ENCODE measurements at places on chromosomes 6 and 20.

DNA sequence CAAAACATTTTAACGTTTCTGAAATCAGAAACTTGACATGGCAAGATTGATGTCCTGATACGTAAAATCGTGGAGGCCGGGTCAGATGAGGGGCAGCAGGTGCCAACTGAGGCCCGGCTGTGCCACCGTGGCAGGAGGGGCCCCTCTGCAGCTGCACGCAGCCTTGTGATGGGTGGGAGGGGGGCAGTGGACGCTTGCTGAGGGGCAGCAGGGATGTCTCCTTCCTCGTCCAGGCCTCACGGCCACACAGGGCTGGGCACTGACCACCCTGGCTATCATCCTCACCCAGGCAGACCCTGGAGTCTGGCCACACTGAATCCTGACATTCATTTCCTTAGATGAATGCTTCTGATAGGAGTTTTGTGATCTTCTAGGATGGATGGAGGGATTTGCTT is 114.7 kb downstream of the ERMARD start:
- DNase-seq = no peak

DNA sequence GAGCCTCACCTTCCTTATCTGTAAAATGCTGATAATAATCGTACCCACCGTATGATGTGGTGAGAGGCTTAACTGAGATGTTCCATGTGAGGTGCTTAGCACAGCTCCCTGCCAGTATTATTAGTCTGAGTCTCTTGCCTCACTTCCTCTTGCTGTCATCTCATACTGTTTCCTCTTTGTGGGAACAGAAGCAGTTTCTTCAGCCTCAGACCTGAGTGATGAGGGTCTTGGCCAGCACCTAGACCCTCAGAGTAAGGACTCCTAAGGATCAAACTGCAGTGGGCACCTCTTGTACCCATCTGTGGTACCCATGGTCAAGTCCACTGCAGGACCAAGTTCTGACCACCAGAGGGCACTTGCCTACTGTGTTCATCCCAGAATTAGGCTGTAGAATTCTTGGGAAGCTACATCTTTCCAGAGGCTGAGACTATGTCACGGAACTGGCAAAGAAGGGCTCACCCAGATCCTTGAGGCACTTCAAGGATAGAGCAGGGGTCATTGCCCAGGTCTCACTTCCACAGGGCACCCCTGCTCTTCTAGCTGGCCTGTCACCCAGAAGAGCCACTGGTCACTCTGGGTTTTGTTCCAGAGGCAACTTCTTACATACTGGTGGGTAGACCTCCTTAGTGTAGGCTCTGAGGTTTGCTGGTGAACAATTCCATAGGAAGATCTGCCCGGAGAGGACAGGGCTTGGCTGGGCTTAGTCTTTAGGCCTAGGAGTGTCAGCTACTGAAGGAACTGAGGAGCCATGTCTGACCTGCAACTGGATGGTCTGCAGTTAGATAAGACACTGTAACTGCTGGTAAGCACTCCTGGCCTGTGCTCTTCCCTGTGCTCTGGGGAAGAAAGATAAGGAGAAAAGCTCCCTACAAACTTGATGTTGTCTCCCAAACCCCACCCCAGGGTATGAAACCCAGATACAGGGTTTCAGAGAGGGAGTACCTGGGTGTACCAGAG is 20.6 kb upstream of the SGK2 start:
- DNase-seq = peak; percentile 68

- DNase-seq = peak; percentile 53
Measured at GRCh38 chr6:109979033-109979921, 1.2 kb downstream of the GPR6 start.

- no peak for DNase-seq
Measured at GRCh38 chr6:105545228-105545920, 142.5 kb upstream of the PREP start.

- no peak for DNase-seq
Measured at GRCh38 chr6:152268846-152269442, 368.2 kb downstream of the SYNE1 start.

DNA sequence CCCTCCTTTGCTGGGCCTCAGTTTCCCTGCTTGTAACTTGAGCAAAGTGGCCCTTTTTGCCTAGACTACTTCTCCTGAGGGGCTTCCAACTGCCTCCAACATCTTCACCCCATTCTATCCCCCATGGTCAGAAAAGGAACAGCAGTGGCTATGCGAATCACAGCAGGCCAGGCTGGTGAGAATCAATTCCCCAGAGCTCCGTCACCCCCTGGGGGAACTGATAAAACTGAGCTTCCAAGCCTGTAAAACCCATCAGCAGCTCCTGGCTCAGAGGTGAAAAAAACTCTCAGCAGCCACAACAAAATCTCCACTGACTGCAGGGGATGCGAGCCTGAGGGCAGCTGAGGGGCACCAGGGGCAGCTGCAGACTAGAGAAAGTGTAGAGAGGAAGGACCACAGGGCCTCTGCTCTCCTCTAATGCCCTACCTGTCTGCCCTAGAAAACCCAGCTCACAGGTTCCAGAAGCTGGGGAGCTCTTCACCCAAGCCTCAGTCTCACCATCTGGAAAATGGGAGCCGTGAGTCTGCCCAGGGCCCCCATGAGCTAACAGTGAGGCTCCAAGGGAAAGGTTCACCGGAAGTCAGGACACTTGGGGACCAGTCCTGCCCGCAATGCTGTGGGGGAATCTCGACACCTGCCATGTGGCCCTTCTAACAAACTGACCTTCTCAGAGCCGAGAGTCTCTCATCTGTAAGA is 120.6 kb downstream of the GRM4 start:
- no peak for DNase-seq

DNA sequence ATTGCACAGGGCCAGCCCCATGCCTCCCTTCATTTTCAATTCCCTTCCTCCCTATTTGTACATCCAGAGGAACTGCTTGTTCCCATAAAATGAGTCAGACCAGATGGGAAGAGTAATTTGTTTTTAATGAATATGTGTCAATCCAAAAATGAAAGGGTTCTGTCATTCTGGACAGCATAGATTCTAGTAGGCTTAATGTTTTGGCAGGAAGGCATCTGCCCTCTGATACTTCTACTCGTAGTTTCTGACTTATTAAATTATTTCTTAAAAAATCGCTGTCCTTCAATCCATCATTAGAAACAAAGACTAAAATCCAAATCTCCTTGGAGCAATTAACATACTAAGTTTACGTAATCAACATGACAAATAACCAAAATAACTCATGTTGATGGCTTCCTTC is 665.5 kb downstream of the TENT5A start:
- no peak for DNase-seq

- DNase-seq = no peak
Measured at GRCh38 chr6:30002871-30003270, 58.2 kb upstream of the POLR1H start.

DNA sequence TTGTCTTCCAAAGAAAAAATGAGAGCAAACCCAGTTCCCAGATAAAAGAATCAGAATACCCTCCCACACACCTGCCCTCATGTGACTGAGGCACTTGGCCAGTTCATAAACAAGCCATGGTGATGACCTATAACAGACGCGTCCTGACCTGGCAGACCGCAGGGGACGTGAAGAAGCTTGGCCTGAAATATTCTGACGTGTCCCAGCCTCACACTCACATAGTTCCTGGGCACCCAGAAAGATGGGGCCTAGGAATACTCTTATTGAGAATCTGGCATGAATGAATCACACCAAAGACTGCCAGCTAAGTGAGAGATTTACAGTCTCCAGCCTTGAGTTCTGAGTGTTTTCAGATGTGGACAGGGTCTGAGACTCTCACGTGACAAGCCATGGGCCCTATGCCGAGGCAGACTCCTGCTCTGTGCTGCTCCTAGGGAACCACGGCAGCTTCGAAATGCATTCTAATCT is 17.2 kb upstream of the MAP3K4 start:
- no peak for DNase-seq

DNA sequence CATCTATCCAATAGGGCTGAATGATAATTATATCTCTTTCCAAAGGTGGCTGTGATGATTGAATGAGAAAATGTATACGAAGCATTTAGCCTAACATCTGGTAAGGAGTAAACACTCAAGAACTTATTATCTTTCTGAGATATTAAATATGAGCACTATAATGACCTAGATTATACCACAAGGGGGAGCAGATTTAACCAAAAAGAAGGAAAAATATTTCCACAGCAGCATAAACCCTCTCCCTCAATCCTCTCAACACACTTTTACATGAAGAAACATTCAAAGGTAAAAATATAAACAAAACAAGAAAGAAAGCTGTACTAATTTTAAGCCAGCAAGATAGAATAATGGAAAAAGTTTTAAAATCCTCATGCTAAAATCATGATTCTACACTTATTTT is 68.4 kb downstream of the SHPRH start:
- DNase-seq = no peak

- no peak for DNase-seq
Measured at GRCh38 chr6:84461461-84461860, 234.0 kb upstream of the CEP162 start.

DNA sequence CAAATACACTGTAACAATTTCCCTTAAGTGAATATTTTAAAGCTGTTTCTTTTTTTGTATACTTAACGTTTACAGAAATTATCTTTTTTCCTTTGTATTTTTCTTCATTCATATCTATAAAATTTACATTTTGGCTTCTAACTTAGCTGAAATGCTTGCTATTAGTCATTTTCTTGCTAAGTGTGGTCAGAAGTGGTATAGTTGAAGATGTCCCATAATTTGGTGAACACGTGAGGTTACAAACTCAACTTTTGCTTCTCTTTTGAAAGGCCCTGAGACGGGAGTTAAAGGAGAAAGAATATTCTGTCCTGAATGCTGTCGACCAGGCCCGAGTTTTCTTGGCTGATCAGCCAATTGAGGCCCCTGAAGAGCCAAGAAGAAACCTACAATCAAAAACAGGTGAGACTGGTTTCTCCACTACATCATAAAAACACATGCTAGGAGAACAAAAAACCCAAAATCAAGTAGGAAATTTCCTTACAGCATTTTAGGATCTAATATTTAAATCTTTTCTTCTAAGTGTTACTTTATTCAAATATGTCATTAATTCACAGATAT is 445.0 kb downstream of the UTRN start:
- DNase-seq = no peak

DNA sequence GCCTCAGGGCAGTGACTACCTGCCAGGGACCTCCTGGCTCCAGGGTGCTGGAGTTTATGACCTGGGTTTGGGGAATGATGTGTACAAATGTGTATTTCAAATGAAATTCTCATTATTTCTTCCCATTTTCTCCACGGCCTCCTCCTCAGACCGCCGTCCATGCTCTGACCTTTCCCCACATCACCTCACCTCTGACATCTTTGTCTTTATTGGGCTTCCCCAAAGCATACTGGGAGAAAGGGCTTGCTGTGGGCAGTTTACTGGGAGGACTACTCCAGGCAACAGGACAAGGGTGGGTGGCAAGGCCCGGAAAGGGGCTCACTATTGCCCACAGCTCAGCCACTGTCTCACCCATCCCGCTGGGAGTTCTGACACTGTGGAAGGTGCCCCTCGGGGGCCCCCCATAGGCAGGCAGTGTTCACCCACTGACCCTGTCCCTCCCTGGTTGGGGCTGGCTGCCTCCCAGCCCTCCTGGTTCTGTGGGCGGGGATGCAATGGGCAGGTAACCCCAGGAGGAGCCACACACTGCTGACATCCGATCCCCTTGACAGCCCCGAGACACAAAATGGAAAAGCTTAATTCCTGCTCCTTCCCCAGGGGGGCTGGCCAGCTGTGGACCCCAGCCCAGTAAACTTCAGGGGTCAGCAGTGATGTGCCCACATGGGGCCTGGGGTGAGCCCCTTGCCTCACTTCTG is 39.8 kb upstream of the CST7 start:
- DNase-seq = no peak

- peak; percentile 71 for DNase-seq
Measured at GRCh38 chr20:44728801-44729443, 13.8 kb downstream of the CCN5 start.

DNA sequence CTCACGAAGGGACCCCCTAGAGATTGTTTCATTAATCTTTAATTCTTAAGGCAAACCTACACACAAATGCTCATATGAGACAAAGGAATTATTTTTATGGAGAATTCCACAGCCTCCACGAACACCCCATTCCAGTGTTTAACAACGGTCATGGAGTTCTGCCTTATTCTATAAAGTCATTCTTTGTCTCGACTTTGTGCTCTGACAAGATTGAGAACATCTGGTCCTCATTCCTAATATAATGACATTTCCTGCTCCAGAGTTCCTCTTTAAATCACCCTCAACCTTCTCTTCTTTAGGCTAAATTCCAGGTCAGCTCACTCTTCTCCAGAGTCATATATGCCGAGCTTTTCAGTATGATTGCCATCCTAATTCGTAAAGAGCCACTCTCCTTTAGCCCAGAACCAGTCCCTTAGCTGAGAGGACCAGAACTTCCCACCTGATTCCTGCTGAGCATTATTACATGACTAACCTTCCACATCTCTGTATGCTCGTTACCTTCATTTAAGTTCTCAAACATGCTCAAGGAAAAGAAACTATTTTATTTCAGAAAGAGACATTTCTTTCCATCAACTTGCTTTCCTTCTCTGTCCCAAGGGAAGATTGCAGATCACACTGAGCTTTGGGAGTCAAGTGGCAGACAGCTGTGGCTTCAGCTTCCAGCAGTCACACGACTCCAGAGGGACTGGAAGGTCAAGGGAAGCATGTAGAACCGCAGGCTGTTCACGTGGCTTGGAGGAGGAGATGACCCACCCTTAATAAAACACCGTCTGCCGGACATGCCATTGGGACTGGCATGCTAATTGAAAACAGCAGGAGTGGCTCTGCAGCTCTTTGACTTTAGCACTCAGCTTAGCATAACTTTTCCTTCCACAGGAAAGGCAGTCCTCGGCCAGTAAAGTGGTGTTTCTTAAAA is 467.1 kb upstream of the HSF2 start:
- peak; percentile 93 for DNase-seq

DNA sequence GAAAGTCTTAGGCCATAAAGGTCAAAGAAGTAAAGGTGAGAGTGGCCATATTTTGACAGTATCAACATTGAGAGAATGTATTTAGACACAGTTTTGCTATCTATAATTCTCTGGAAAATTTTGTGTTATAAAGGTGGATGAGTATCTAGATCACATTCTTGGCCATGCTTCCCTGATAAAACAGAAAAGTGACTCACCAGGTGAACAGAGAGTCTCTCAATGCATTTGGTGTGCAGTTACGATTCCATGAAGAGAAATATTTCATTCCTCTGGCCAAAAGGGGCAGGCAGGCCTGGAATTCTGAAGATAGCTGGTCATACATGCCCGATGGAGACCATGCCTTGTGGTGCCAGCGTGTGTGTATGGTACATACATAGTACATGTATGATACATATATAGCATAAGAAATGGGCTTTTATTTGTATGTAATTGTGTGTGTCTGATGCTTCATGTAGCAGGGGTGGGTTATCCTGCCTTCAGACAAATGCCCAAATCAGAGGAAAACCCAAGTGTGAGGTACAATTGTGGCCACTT is 164.0 kb downstream of the SOBP start:
- DNase-seq = no peak

DNA sequence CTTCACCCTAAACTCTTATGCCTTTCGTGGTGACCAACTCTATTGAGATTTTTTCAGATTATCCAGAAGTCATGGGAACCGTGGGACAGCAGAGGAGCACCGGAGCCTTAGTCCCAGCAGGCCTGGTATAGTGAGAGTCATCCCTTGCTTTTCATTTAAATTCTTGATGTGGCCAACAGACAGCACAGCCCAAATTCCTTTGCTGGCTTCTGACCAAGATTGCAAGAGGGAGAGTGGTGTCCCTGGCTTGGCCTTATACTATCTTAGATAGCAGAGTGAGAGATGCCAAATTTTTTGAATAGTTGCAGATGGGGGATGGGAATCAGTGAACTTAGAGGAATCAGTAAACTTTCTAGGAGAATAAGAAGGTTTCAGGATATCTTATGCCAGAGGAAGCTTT is 7.8 kb downstream of the STX11 start:
- DNase-seq = no peak

GRCh38 chr6:16483315-16483875 is 245.0 kb downstream of the GMPR start:
- no peak for DNase-seq

Measured in H9 (cell line).